ENCODE measurements at places on chromosomes 1 and 21.

DNA sequence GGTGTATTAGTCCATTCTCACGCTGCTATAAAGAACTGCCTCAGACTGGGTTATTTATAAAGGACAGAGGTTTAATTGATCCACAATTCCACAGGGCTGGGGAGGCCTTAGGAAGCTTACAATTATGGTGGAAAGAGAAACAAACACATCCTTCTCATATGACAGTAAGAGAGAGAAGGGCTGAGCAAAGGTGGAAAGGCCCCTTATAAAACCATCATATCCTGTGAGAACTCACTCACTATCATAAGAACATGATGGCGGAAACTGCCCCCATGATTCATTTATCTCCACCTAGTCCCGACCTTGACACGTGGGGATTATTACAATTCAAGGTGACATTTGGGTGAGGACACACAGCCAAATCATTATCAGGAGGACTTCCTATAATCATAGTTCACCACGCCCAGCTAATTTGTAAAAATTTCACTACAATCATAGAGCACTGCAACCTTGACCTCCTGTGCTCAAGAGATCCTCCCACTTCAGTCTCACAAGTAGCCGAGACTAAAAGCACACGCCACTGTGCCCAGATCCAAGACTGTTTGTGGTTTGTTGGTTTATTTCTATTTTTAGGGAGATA is 164.9 kb downstream of the RERE start:
- DNase-seq, result no peak

- DNase-seq, result peak; percentile 6
Observed at GRCh38 chr21:45283035-45283610, 4.6 kb downstream of the POFUT2 start.

- no peak for DNase-seq
Observed at GRCh38 chr1:91682882-91683597, 182.4 kb downstream of the CDC7 start.

DNA sequence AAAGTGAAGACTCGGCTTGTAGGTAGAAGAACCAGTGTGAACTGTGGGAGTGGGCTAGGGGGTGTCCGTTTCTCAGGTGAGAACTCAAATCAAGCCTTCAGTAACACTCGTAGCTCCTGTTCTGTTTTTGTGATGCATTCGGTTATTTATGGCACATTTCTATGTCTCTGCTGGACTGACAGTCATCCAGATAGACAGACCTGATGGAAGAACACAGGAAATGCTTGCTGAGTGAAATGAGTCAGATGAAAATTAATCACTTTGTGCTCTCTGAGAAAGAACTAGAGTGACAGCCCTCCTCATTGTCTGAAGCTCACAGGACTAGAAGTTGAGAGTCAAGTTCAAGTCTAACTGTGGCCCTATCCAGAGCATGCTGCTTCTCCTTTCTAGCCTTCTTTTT is 360.1 kb upstream of the PLXNA2 start:
- DNase-seq, result no peak
